ENCODE measurements at places on chromosomes 1 and 21.

GRCh38 chr1:197041486-197042353, 25.3 kb downstream of the F13B start:
- no peak for DNase-seq

DNA sequence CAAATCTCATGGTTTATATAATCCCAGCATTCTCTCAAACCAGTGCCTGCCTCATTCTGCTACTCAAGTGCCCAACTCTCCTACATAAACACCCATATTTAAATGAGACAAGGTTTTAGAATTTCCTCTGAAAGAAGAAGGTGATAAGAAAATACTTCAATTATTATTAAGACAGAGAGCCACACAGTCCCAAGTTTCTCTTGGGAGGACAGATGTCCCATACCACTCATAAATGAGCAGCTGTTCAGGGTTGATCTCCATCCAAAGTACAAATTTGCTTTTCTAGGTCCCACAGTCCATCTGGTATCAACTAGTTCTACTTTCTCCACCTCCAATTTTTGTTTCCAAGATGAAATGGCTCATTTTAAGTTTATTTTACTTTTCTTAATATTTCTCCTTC, 11.3 kb downstream of the DCAF8 start:
- no peak for DNase-seq

DNA sequence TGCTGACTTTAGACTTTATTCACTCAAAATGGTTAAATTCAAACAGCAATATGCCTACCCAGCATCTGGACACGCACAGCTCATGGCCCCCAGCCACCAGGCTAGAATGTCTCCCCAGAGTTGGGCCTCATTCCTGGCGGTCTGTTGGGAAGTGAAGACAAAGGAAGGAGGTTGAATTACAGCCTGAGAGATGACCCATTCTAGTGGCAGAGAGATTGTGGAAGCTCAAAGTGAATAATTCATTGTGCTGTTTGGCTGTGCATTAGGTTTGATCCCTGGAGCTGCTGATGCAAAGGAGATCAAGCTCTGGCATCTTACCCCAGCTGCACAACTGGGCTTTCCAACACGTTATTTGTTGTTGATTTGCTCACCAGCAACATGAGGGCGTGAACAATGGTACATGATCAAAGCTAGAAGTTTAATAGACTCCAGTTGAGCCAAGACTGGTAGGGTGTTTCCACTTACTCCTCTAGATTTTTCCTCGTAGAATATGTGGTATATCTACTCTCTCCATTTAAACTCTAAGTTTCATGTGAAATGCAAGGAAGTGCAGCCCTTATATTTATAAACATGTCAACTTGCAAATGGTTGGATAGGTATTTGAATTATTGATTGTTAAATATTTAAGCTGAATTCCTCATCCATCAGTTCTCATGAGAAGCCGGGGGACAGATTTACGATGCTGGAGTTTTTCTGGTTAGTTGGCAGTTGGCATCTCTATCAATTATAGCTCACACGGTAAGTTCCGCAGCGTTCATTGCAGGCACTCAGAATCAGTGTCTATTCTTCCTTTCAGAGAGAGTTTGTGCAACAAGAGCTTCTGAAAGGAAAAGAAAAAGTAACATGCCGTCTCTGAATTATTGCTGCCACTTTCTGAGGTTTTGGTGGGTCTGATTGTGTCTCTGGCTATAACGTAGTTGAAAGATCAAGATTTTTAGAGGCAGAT, 222.7 kb downstream of the TM2D1 start:
- no peak for DNase-seq

GRCh38 chr1:201693890-201694607, 134.9 kb upstream of the IPO9 start:
- DNase-seq: no peak

- DNase-seq: peak; percentile 6
These were observed 55.6 kb downstream of the SUCO start for GRCh38 chr1:172588296-172589291.

GRCh38 chr1:156684227-156684782, 7.1 kb upstream of the NES start:
- peak; percentile 27 for DNase-seq

DNA sequence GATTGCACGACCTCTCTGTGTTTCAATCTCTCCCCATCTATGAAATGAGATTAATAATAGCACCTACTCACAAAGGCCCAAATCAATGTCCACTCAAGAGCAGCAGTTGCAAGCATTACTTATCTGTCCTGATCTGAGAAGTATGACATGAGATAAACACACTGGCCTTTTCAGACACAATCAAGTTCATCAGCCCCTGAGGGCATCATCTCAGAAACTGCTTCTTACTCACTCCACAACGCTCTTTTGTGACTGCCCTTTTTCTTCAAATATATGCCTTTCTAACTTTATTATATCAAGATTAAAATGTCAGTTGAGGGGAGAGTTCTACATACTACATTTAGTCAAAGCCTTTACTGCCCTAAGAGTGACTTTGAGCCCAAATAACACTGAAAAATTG, 371.9 kb upstream of the SPAG17 start:
- no peak for DNase-seq

- no peak for DNase-seq
These were observed 223.1 kb downstream of the KIF26B start for GRCh38 chr1:245377854-245378253.

Measured in activated naive CD8-positive, alpha-beta T cell treated with anti-CD3 and anti-CD28 coated beads, Interleukin-2, amount 50 U/mL, for 24 hours (primary cell).